Activated CD4-positive, alpha-beta T cell treated with anti-CD3 and anti-CD28 coated beads, Interleukin-2, amount 10 ng/mL, durations not matched to agents 7 days and 5 days (primary cell): ENCODE measurements at places on chromosomes 3 and 15.
A peak's percentile ranks its signal among the peaks of the same experiment; 100 is the strongest.

- no peak for DNase-seq
Measured at GRCh38 chr3:154137036-154137435, 15.8 kb downstream of the ARHGEF26 start.

GRCh38 chr15:68768321-68768720, 52.4 kb downstream of the ANP32A start:
- no peak for DNase-seq

- DNase-seq: no peak
Measured at GRCh38 chr15:20642054-20642767, 100.6 kb upstream of the GOLGA6L6 start.

- no peak for DNase-seq
Measured at GRCh38 chr3:34357461-34357860, 559.0 kb downstream of the PDCD6IP start.

DNA sequence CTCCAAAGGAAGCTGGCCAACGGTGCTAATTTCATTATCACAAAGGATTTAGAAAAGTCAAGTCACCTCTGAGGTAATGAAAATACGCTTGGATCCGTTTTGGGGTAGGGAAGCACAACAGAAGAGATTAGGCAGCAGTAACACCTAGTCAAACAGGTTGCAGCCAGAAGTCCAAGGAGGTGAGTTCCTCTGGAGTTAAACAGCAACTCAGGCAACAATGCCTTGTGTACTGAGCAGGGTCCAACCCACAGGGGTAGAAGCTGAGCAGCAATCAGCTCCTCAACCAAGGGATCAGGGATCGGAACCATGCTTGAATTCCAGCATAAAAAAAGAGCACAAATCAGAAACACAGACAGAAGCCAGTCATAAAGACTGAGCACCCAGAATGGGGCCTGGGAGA, 88.1 kb upstream of the SPRED1 start:
- no peak for DNase-seq

GRCh38 chr15:63519041-63519440, 14.6 kb downstream of the USP3 start:
- no peak for DNase-seq

GRCh38 chr3:171173736-171174135, 147.2 kb upstream of the SLC2A2 start:
- DNase-seq: no peak

DNA sequence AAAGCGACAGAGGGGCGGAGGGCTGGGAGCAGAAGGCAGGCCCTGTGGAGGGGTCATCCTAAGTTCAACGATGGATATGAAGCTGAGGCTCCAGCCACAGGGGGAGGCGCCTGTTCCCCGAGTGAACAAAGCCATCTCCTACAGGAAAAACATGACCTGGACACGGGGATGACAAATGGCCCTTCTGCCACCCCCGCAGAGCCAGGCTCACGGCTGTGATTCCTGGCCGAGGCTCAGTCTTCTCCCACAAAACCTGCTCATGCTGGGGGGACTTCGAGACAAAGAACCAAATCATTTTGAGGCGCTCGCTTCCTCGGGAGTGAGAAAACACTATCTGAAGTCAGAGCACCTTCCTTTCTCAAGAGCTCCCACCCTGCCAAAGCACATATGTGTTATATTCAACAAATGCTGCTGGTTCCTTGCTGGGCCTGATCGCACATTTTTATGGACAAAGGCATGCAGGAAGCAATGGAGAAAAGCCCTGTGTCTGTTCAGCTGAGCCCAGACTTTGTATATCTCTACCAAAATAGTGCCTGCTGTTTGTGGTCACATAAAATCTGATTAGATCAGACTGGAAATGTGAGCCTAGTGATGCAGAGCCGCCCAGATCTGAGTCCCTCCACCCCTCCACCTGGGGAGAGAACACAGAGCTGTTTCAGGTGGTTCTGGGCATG, 5.6 kb downstream of the RBP1 start:
- DNase-seq: no peak

- no peak for DNase-seq
Measured at GRCh38 chr3:35777065-35777464, 137.7 kb downstream of the ARPP21 start.

GRCh38 chr3:16085410-16085809, 89.1 kb upstream of the GALNT15 start:
- DNase-seq: no peak

DNA sequence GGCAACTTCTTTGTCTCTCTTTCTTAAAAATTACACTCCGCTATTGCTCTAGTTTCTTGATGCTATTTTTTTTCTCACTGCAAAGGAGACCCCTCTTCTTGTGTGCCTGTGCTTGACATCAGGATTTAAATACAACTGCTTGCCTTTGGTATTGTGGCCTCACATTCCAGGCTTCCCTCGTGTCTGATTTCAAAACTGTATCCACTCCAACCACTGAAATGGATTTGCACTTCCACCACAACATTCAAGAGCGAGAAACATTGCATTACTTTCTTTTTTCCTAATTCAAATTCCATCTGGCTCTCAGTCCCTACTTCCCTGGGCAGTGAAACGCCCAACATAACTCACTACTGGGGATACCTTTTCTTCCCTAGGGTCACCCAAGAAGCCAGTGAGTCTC, 50.4 kb upstream of the PXYLP1 start:
- no peak for DNase-seq

GRCh38 chr3:184894051-184894450, 82.1 kb downstream of the VPS8 start:
- no peak for DNase-seq

GRCh38 chr3:152051501-152052404, 178.3 kb downstream of the SUCNR1 start:
- DNase-seq: no peak

- no peak for DNase-seq
Measured at GRCh38 chr15:77038312-77039216, 32.3 kb downstream of the TSPAN3 start.

DNA sequence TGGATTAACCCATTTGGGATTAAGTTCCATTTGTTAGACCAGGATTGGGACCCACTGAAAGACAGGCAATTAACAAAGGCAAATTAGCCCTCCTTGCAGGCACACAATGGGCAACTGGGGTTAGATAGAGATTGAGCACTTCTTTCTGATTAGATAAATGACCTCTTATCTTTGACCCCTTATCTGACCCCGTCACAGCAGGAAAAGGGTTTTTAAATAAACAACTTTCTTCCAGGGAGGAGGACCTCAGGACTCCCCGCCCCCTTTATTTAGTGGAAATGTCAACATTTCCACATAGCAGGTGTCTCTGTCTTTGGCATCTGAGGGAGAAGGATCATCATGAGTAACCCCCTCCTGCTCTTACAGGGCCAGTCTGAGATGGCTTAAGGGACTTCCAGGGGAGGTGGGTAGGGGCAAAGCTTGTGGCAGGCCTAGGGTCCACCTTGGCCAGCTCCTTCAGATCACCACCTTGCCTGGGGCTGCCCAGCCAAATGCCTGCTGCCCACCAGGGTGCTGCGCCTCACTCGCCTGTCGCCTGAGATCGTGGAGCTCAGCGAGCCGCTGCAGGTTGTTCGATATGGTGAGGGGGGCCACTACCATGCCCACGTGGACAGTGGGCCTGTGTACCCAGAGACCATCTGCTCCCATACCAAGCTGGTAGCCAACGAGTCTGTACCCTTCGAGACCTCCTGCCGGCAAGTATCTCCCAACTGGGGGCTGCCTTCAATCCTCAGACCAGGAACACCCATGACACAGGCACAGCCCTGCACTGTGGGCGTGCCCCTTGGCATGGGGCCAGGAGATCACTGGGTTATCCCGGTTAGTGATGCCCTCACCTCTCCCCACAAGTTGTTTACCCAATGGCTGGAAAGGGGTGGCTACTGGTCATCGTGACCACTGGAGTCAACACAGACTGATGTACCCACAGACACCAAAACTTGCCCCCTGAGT, 2.6 kb upstream of the WDR6 start:
- DNase-seq: no peak

DNA sequence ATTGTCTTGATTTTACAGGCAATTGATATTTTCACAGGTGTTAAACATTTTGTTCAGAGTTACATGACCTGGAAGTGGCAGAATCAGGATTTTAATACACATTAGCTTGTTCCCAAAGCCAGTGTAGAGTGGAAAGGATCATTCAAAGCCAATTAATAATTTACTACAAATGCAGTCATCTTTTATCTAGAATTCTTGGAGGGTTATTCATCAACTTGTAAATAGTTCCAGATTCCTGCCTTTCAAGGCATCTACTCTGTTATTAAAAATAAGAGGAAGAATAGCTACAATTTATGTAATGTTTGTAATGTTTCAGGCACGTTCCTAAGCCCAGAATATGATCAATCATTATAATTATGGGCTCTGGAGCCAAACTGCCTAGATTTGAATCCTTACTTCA, 358.5 kb downstream of the ZNF385D start:
- no peak for DNase-seq

DNA sequence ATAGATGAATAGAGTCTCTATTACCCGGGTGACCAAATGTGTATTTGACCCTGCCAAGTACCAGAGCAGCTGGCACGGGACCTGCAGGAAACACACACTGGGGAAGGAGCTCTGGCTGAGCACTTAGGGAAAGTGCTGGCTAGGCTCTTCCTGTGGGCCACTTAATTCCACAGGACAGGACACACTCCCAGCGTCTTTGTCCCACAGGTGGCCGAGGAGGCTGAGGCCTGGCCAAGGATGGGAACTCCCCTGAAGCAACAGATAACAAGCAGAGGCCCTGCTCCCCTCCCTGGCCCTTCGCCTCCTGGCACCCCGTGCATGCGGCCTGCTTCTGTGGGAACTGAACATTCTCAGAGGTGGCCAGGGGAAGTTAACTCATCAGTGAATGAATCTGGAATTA, 180.8 kb downstream of the ATP10A start:
- DNase-seq: no peak

- no peak for DNase-seq
Measured at GRCh38 chr15:81851325-81851724, 194.5 kb downstream of the MEX3B start.

DNA sequence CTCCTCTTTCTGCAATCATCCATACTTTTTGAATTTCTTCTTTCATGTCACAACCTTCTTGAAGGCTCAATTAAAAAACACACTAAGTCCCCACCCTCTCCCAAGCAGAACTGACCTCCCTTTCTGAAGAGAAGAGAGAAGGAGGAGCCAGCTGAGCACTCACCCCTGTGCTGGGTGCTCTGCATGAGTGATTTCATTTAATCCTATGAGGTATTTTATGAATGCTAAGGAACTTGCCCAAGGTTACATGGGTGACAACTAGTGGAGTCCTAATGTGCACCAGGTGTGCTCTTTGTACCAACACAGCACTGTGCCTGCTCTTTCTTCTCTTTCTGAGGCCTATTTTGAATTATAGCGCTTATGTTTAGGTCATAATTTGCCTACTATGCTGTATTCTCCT, 135.6 kb downstream of the DUT start:
- DNase-seq: no peak

DNA sequence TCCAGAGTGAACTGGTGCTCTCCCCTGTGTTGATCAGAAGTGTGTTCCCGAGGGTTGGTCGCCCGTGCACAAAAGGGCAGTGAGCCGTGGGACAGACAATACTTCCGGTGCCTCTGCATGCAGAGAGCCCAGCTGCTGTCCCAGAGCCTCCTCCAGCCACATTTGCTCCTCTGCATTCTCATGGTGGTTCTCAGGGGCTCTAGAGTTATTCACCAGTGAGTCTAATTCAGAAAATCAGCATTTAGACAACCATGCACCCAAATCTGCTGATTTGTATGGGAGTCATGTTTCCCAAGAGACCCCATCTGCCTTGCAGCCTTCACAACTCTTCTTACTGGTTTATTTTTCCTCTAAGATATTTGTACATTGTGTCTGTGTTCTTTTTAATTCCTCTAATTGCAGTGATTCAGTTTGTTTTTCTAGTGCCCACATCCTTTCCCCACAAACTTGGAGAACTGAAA, 107.0 kb upstream of the SPRED1 start:
- DNase-seq: no peak

GRCh38 chr15:73631915-73632669, 1.1 kb downstream of the NPTN start:
- no peak for DNase-seq

DNA sequence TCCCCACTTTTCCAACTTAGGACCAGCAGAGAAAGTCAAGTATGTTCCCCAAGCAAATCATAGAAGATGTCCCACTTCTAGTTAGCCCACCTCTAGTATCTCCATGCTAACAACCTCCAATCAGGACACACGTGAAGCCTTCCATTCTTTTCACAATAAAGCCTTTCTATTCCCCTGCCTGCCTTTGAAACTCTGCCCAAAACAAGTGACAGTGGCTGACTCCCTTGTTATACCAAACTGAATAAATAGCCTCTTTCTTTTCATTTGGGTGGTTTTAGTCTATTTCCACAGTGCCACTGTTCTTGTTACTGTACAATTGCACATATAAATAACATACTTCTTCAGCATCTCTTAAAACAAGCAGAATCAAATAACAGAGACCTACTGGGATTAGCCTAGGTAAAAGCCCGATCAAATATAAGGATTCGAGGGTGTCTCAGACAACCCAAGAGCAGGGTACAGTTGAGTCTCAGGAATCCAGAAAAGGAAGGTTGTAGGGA, 118.0 kb upstream of the NPHP3 start:
- no peak for DNase-seq

DNA sequence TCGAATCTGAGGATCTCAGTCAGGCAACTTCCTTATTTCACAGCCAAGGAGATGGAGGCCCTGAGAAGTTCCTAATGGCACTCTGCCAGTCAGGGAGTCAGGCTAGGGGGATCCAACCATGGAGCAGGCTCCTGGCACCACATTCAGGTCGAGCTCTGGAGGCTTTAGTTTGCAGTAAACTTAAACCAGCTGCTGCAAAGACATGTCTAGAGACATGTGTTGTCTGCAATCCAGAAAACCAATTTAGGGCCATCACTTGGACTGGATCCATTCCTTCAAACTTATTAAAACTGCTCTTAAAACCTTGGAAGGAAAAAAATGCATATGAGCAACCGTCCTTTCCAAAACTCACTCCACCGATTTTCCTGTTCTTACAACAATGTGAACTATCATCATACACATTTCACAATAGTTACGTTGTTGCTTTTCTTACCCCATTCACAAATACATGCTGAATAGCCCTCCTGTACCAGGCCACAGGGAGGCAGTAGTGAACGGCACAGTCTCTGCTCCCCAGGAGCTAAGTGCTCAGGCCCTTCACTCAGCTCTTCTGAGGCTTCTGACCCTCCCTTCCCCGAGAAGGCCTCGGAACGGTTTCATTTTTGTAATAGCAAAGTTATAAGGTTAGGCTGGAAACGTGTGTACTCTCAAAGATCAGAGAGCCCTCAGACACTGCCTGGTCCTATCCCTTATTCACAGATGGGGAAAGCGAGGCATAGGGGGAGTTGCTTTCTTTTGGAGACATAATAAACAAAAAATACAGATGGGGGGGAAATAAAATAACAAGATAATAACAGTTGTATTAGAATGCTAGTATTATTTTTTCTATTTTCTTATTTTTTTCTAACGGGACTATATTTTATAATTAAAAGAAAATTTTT, 20.1 kb downstream of the RFT1 start:
- peak; percentile 84 for DNase-seq

GRCh38 chr3:128484404-128485281, 8.4 kb downstream of the GATA2 start:
- no peak for DNase-seq
